ENCODE measurements at places on chromosomes 2 and 18.

DNA sequence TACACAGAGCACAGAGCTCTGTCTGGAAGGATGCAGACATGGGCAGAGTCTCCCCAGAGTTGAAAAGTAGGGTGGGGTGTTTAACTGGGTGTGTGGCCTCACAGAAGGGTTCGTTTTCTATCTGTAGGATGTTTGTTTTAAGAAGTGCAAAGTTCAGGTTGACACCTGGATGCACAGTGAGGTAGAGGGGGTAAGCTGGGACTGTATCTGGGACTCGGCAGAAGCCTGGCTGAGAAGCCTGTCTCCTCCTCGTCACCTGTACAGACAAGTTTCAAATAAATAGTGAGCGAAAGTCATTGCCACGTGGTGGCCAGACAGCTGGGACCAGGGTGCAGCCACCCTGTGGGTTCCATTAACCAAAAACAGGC lies 145.9 kb downstream of the KLHL29 start:
- peak; percentile 39 for DNase-seq

DNA sequence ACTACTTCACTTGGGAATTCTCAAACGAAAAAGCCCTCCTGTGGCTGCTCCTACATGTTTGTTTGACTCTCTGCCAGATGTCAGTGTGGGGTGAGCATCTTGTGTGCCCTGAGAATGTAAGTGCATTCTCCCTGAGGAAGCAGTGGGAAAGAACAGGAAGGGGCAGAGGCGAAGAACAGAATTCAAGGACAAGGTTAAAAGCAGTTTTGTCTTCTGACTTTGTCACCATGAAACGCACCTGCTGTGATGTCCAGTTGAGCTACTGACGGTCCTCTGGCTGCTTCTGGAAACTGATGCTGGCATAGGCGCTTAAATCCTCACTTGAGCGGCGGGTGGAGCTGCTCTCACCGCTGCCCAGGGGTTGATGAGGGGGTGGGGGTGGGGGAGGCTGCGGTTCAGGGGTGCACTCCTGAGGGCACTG lies 4.9 kb downstream of the IRS1 start:
- no peak for DNase-seq

GRCh38 chr18:36692371-36692770 lies 136.4 kb downstream of the TPGS2 start:
- DNase-seq, result no peak

DNA sequence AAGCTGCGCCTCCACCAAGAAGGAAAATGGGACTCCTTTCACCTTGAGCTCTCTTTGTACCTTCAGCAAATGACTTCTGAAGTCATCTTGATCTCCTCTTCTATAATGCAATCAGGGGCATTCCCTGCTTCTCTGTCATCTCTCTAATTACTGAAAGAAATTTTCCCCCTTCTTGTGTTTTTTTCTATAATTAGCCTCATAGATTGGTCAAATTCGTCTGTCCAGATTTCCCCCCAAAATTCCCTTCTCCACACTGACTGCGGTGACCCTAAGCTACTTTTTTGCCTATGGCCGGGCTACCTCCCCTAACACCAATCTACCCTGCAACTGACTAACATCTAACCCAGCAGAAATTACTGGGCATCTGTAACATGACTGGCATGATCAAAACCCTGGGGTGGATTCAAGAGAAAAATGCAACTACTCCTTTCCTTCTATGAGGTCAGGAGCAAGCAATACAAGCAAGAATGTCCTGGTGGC lies 168.6 kb downstream of the BCL2 start:
- DNase-seq, result no peak

- DNase-seq, result peak; percentile 96
These were observed at the start of gene GATA6 for GRCh38 chr18:22169011-22169888. Gene GATA6 (plus strand): TSS chr18:22169589. CDS start chr18:22171145, 1,556 bp downstream.

- DNase-seq, result no peak
These were observed 1934.6 kb upstream of the LRRTM1 start for GRCh38 chr2:82239176-82239575.

DNA sequence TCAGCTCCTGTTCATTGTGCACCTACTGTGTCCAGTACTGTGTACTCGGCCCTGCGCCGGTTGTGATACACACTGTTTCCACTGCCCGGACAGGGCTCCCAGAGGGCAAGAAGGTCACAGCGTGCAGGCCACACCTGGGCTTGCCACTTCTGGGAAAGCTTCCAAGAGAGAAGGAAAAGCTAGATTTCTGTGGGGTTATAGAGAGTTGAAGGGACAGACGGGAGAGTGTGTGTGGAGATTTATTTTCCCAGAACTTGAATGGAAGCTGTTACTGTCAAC lies 3.8 kb upstream of the CNDP1 start:
- DNase-seq, result no peak

DNA sequence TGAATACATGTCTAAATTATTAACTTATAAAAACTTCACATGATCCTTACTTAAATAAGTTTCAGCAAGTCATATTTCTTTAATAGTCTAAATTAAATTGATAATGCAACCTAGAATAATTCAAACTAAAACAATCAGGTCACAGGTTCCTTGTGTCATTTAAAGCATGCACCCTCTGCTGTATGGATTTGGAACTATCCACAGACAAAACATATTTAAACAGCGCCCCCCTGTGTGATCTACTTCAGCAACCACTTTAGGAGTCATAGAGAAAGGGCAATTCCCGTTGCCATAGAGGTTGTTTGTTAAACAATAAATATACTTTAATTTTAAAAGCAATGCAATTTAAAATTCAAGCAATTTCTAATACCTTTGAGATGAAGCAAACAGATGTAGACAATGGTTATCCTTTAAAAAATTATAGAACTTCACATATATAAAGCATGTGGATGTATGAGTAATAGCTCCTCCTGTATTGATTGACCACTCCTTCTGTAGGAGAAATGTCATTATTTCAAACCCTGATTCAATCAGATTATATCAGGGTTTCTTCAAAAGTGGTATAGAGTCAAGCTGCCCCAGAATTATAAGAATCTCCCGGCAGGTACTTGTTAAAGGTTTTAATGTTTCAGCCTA lies 21.2 kb downstream of the GRB14 start:
- peak; percentile 26 for DNase-seq

DNA sequence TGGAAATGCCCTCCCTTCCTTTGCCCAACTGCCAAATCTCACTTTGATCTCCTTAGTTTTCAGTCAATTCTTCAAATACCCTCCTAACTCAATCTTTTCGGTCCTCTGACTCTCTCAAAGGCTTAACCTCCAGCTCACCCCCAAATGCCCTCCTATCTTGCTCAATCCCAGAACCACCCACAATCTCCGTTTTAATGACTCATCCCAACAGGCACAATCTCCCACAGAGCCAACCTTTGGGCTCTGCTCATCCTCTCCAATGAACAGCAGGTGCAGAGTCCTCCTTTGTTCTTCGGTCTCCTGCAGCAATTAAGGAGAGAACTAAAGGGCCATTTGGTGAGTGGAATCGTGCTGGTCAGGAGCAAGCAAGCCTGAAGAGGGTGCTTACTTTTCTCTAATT lies 366.1 kb upstream of the CRIM1 start:
- DNase-seq, result no peak

DNA sequence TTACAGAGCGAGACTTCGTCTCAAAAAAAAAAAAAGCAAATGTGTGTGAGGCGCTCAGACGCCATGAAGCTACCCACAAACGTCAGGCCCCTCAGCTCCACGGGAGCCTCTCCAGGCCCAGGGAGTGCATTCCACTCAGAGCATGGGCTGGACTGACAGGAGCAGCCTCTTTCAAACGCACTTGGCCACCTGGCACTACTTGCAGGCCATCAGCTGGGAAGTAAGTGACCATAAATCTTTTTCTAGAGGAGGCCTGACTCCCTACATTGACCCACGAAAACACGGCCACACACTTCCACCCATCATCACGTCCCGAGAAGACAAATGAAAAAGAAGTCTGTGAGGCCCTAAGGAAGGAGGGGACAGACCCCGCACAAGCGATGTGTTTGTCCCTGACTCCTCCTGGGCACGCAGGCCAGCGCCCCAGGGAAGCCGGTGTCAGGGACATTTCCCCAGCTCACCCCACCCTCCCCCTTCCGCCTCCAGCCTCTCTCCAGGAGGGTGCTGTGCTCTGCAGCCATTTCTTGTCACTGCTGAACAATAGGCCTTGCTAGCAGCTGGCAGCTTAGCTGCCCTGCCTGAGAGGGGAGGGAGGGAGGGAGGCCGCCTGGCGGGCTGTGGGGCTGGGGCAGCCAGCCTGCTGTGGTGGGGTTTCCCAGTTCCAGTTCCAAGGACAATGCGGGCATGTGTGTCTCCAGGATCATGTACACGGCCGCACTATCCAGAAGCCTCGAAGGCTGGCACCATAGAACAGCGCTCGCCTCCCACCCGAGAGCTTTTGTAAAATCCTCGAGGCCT lies 26.6 kb downstream of the SERTAD2 start:
- no peak for DNase-seq

DNA sequence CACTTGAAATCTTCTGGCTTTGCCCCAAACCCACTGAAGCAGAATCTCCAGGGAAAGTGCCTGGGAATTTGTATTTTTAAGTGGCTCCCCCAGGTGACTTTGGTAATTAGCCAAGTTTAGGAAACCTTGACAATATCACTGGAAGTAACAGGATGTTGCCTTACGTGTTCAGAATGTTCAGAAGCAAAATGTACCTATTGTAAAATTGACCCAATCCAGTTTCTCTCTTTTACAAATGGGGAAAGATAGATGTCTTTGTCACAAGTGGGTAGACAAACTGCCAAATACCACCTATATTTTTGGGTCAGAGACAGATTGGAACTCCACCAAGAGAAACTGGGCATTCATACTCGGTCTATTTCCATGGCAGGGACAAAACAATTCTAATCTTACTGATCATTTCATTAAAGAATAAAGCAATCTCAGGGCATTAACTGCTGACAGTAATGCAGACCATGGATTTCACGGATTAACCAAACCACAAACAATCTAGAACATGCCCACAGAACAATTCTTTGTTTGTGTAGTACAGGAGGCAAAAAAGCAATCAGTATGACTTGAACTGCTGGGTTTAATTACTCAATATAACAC lies 255.8 kb downstream of the ERBB4 start:
- DNase-seq, result no peak

- DNase-seq, result no peak
These were observed 53.1 kb upstream of the STK39 start for GRCh38 chr2:168300460-168300859.

- no peak for DNase-seq
These were observed 50.6 kb downstream of the PARD6G start for GRCh38 chr18:80196528-80197320.

DNA sequence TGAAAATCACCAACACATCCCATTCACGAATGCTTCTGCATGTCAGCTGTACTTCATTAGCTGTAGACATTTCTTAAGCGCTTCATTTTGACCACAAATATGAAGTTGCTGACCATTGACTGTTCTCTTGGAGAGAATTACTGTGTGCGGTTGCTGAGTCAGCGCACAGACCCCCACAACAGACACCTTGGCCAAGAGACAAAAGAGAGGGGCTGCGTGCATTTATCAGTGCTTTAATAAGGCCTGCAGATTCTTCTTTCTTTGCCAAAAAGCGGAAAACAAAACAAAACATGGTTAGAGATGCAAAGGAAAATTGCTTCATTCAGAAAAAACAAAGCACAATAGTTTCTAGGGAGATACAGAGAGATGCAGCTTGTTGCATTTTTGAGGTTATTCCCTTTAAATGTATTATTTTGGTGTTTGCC lies 174.7 kb downstream of the ACKR3 start:
- DNase-seq, result no peak

- DNase-seq, result no peak
These were observed 176.4 kb downstream of the TMEM247 start for GRCh38 chr2:46655551-46656436.

DNA sequence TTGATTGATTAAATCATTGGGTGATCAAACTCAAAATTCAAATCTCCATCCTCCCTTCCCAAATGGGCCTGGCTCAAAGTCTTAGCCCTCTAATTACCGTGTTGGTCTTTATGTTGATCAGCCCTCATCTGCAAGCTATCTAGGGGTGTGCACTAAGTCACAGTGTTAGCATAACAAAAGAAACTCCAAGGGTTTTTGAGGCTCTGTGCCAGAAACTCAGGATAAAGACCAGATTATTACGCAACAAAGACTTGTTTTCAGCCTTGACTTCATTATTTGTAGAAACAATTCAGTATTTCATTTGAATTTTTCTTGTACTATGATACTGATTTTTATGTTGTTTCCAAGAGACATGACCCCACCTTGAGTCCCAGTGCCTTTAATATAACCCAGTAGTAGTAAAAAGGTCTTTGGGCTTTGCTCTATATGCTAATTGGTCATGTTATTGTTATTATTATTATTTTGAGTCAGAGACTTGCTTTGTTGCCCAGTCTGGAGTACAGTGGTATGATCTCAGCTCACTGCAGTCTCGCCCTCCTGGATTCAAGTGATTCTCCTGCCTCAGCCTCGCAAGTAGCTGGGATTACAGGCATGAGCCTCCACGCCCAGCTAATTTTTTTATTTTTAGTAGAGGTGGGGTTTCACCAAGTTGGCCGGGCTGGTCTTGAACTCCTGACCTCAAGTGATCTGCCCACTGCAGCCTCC lies 13.9 kb downstream of the PSMD14 start:
- no peak for DNase-seq

DNA sequence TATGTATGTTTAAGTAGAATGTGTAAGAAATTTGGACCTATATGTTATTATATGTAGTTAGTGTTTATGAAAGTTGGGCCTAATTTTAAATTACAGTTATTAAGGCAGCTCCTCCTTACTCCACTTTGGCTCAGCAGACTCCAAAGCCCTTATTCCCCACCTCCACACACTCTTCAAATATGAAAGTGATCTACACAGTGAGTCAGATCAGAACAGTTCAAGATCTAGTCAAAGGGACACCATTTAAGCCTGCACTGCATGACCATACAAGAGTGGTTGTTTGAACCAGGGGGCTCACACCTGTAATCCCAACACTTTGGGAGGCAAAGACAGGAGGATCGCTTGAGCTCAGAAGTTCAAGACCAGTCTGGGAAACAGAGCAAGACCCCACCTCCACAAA lies 21.2 kb upstream of the PMAIP1 start:
- no peak for DNase-seq

DNA sequence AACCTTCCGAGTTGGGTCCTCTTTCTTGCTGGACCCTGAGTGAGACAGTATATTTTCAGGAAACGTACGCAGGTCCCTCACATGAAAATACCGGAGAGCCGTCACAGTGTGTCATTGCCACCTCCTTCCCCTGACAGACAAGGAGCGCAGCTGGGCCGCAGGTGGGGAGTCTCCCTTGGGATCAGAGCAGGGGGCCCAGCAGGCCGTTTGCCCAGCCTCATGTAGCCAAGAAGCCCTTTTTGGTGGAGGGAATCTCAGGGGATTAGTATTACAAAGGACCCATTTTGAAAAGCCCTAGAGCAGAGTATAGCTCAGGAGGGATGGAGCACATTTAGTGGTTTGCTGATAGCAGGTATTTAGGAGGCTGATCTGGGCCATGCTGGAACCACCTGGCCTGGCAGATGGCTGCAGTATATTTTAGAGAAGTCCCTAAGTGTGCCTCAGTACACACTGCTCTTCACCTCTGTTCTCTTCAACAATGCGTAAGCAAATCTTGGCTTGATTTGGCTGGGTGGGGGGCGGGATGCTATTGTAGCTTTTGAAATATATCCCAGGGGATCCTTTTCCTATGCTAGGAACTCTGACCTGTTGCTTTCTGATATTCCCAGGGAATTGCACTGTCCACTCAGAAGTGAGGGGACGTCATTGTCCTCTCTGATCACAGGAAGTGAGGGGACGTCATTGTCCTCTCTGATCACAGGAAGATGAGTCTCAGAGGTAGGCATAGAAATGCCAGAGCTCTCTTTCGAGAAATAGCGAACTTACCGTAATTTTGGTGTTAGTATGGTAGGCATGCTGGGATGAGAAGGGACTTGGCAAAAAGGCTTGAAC lies 171.9 kb downstream of the HRH4 start:
- no peak for DNase-seq
